Stimulated activated CD8-positive, alpha-beta memory T cell treated with anti-CD3 and anti-CD28 coated beads, Interleukin-7, amount 100 ng/mL, for 1 hour (primary cell): ENCODE measurements at places on chromosomes 13 and 19.

DNA sequence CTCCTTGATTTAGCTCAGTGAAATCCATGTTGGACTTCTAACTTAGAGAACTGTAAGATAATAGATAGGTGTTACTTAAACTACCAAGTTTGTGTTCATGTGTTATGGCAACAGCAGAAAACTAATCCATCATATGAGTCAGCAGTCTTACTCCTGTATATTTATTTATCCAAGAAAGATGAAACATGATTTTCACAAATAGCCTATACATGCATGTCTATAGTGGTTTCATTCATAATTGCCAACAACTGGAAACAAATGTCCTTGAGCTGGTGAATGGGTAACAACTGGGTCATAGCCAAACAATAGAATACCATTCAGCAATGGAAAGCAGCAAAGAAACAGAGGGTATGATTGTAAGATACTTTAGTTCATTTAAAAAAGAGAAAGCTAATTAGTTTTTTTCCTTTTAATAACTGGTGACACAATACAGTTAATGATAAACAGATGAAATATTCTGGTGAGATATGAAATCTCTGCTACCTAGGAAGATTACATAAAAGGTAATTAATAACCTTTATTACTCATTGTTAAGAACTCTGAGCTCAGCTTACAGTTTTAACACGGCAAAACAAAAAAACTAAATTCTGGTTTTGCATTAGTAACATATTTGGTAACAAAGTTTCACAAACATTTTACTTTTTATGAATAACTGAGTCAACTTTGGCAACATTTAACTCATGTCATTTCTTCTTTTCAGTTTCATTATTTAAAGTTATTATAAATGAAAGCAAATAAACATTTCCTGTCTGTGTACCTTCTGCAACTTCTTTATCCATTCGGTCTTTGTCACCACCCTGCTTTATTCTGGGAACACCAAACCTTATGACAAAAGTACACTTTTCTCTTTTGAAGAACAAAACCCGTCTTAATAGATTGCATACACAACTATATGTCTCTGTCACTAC lies 181.3 kb downstream of the LIG4 start:
- DNase-seq: no peak

- DNase-seq: no peak
Observed at GRCh38 chr13:102012299-102013293, 389.3 kb downstream of the FGF14 start.

DNA sequence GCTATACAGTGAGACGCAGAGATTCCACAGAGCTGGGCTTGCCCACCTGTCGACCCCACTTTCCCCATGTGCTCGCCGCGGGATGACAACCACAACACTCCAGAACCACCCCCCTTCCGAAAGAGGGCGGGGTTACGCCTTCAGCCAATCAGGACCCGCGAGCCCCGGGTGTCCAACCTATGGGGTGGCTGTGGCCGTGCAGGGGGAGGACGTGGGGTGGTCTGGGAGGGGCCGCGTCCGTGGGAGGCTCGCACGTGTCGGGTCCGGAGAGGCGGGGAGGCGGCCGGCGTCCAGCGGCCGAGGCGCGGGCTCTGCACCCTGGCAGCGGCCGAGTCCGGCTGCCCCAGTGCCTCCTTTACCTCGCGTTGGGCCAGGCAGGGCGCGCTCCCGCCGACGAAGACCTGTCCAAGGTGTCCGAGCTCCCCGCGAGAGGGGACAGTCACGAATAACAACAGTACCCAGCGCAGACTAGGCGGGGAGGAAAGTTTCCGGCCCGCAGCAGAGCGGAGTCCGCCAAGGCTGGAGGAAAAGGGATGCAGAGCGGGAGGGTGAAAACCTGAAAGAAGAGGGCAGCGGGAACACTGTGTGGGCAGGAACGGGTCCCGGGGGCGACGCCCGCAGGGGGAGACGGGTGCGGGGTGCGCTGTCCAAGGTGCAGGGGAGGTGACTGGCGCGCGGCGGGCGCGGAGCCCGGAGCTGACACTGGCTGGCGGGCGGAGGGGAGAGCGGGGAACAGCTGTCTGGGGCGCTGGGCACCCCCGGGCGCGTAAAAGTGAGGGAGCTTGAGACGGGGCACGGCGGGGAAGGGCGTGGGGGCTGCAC lies 911 bp downstream of the ENOX1 start:
- no peak for DNase-seq

- no peak for DNase-seq
Observed at GRCh38 chr19:8336072-8336569, 6.9 kb downstream of the KANK3 start.

- no peak for DNase-seq
Observed at GRCh38 chr13:87622971-87623370, 48.2 kb upstream of the SLITRK5 start.
